ENCODE measurements at places on chromosomes 6 and 20.

DNA sequence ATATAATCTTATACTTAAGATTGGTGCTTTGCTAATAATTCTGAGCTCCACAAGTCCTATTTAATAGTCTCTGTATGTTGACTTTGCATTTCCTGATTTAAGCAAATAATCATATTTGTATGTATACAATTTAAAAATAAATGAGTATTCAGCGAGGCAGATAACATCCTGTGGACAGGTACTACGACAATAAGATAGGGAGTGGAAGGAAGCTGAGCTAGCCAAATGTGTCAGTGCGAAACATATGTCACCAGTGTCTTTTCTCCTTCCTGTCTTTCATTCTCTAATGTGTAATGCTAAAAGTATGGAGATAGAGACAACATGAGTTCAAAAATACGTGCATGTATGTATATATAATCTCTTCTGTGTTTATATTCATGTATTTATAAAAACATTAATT lies 359.6 kb upstream of the KCNQ5 start:
- no peak for DNase-seq

- DNase-seq = no peak
These were observed 27.3 kb upstream of the TCP11 start for GRCh38 chr6:35168461-35168861.

DNA sequence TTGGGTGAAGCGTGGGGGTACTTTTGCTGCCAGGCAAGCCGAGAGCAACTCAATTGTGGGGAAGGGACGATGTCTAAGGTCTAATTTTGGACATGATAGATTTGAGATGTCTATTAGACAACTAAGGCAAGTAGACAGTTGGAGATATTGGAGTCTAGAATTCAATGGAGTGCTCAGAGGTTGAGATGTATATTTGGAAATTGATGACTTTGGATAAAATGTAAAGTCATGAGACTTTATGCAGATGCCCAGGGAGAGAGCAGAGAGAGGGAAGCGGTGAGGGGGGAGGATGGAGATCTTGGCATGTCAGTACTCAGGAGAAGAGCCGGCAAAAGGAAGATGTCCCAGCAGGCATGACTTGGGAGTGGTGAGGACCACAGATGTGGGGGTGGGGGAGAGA lies 6.9 kb downstream of the MYLK2 start:
- no peak for DNase-seq

- DNase-seq = no peak
These were observed 159.8 kb downstream of the PREX1 start for GRCh38 chr20:48667889-48668413.

DNA sequence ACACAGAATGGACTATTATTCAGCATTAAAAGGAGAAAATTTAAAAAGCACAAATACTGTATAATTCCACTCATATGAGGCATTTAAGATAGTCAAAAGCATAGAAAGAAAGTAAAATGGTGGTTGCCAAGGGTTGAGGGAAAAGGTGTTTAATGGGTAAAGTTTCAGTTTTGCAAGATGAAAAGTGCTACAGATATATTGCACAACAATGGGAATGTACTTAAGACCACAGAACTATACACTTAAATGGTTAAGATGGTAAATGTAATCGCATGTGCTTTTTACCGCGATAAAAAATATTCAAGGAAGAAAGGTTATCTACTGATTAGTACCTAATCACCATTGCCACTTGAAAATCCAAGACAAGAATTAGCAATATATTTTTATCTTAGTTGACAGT lies 71.8 kb upstream of the NOX3 start:
- DNase-seq = no peak

- no peak for DNase-seq
These were observed 38.6 kb upstream of the MARCKS start for GRCh38 chr6:113818578-113818977.

DNA sequence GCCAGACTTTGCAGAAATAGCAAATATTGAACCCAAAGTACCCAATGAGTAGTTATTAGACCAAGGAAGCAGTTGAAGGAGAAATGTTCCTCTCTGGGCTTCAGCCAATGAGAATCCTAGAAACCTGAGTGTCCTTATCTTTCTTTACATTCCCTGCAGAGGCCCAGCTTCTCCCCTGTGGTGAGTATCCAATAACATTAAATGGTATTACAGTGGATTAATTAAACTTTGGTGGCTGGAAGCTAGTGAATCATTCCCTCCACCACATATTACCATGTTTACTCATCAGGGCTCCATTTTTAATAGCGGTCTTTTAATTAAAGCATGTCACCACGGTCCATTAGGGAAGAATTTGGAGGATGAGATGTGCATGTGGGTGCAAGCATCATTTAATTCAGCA lies 74.0 kb downstream of the UNC5CL start:
- DNase-seq = no peak

- DNase-seq = no peak
These were observed 60.2 kb downstream of the TCP11 start for GRCh38 chr6:35080821-35081425.

DNA sequence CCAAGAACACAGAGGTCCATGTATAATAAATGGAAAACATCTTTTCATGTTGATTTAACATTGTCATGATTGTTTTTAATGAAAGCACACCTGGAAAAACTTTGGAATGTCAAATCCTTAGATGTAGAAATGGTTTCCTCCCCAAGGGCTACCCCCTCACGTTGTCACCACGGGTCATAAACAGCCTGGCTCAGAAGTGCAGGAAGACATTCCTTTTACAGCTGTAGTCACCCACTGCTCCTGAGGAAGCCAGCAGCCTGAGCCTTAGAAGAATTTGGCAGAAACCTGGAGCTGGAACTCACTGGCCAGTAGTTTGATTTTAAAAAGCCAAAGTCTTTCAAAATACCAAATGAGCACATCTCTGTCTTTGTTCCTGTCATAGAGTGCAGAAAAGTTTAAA lies 23.7 kb downstream of the ADGRF5 start:
- no peak for DNase-seq

GRCh38 chr6:55972091-55972490 lies 96.7 kb upstream of the BMP5 start:
- DNase-seq = no peak
